SK-N-SH (cell line): ENCODE measurements at places on chromosomes 1 and 21. TPM values are rescaled to one million over a fixed set of nuclear protein-coding genes. Genes with fewer than 3 reads are reported as not detected.

CFHR4 gene
- 0.03 TPM in 1 of 2 replicates, not detected in the other for polyA plus RNA-seq

ACAP3 gene
- polyA plus RNA-seq, result 51.7 and 66.4 TPM in 2 replicates

AIRE gene
- polyA plus RNA-seq, result not detected in 2 replicates

CACHD1 gene
- polyA plus RNA-seq, result 2.2 and 2.4 TPM in 2 replicates

GNPAT gene
- 14.7 and 18.9 TPM in 2 replicates for polyA plus RNA-seq

EIF4G3 gene
- polyA plus RNA-seq, result 32.0 and 40.3 TPM in 2 replicates

ACKR1 gene
- polyA plus RNA-seq, result 0.02 TPM in 1 of 2 replicates, not detected in the other

ZNF697 gene
- polyA plus RNA-seq, result 3.4 and 4.1 TPM in 2 replicates

HORMAD1 gene
- not detected in 2 replicates for polyA plus RNA-seq

HEYL gene
- polyA plus RNA-seq, result not detected in 2 replicates

MCL1 gene
- 110 and 131 TPM in 2 replicates for polyA plus RNA-seq

CNR2 gene
- not detected in 2 replicates for polyA plus RNA-seq

EXTL1 gene
- 0.58 and 1.1 TPM in 2 replicates for polyA plus RNA-seq

IL19 gene
- not detected in 2 replicates for polyA plus RNA-seq

NR1I3 gene
- polyA plus RNA-seq, result not detected in 2 replicates

GJA8 gene
- polyA plus RNA-seq, result not detected in 2 replicates

FAM72C gene
- polyA plus RNA-seq, result 2.3 and 2.4 TPM in 2 replicates

OR2T35 gene
- not detected in 2 replicates for polyA plus RNA-seq

HTR6 gene
- polyA plus RNA-seq, result 0.05 and 0.10 TPM in 2 replicates

TRIM67 gene
- not detected in 2 replicates for polyA plus RNA-seq

SH3BP5L gene
- 32.1 and 37.3 TPM in 2 replicates for polyA plus RNA-seq

PLK3 gene
- polyA plus RNA-seq, result 68.3 and 82.8 TPM in 2 replicates

CYB561D1 gene
- polyA plus RNA-seq, result 5.4 and 8.9 TPM in 2 replicates

VAMP3 gene
- polyA plus RNA-seq, result 96.4 and 114 TPM in 2 replicates

COL24A1 gene
- polyA plus RNA-seq, result not detected in 2 replicates

LIN28A gene
- polyA plus RNA-seq, result not detected in 2 replicates

GNAT2 gene
- polyA plus RNA-seq, result 0.16 TPM in 2 replicates

LCE1B gene
- not detected in 2 replicates for polyA plus RNA-seq

SPATA21 gene
- polyA plus RNA-seq, result 0.10 TPM in 1 of 2 replicates, not detected in the other

SPATA6 gene
- 2.4 and 2.5 TPM in 2 replicates for polyA plus RNA-seq

OPTC gene
- not detected in 2 replicates for polyA plus RNA-seq

LMO4 gene
- 64.7 and 71.1 TPM in 2 replicates for polyA plus RNA-seq

ILDR2 gene
- 0.05 and 0.24 TPM in 2 replicates for polyA plus RNA-seq

TNNI3K gene
- polyA plus RNA-seq, result 0.31 and 0.52 TPM in 2 replicates

SPRR2F gene
- polyA plus RNA-seq, result not detected in 2 replicates

ADGRL4 gene
- polyA plus RNA-seq, result 0.24 and 0.30 TPM in 2 replicates

PIK3C2B gene
- 6.5 and 6.6 TPM in 2 replicates for polyA plus RNA-seq

CDKN2C gene
- 27.0 and 29.4 TPM in 2 replicates for polyA plus RNA-seq

RUNX3 gene
- polyA plus RNA-seq, result not detected in 2 replicates

LAMC2 gene
- polyA plus RNA-seq, result 0.15 and 0.16 TPM in 2 replicates

ADAMTSL4 gene
- polyA plus RNA-seq, result 2.4 and 3.4 TPM in 2 replicates

ITGB2 gene
- 0.67 and 0.77 TPM in 2 replicates for polyA plus RNA-seq

F13B gene
- polyA plus RNA-seq, result not detected in 2 replicates
